ENCODE measurements at places on chromosomes 4 and X.

- no peak for DNase-seq
Observed at GRCh38 chr4:168361365-168362024, 42.9 kb upstream of the DDX60 start.

DNA sequence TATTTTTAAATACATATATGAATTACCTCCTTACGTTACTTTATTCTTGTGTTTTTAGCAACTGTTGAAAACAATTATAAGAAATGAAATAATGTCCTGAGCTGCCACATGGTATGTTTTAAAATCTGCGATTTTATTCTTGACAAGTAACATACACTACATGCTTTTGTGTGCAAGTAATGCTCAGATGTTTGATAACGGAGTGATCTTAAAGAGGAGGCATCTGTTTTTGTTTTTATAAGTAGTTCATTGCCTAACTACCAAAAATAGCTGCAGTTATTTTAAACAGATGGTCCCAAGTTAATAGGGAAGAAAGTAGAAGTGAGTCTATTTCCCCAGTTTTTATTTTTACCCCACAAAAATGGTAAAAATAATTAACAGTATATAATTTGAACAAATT is 55.2 kb downstream of the GAB1 start:
- no peak for DNase-seq

DNA sequence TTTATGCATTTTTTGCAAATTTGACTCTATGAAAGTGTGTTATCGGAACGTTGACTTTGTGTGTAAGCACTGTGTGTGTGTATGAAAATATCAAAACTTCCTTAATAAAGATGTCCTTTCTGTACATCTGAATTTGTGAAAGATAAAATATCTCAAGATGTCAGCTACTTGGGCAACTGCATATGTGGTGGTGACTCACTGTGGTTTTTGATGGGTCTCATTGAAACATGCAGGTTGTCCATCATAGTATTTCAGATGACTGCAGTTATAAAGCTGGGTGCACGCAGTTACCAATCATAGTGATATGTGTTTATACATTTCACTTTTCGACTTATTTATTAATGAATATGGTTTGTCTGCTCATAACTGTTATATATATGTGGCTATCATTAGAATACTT is 19.7 kb upstream of the BBS12 start:
- DNase-seq = no peak

DNA sequence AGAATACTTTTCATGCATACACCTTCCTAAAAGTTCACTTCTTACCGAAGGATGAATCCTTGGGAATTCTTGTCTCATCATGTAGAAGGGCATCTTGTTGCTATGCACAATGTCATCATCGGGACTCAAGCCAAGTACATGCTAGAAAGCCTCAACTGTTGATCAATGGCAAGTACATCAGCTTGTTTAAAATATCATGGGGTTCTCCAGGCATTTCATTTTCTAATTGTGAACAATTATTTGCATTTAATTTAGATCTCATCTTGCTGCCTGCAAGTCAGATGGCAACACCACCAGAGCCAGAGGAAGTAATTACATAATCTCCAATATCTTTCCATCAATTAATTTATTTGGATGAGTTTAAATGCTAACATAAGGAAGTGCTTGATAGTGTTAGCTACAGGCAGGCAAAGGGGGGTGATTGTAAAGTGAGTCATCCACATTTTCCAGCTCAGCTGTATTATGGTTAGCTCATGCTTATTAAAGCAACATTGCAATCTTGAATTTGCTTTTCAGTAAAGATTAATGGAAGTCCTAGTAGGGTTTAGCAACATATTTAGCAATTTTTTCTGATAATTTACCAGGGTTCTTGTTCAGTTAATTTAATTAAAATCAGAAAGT is 356.5 kb downstream of the CBLL2 start:
- no peak for DNase-seq

DNA sequence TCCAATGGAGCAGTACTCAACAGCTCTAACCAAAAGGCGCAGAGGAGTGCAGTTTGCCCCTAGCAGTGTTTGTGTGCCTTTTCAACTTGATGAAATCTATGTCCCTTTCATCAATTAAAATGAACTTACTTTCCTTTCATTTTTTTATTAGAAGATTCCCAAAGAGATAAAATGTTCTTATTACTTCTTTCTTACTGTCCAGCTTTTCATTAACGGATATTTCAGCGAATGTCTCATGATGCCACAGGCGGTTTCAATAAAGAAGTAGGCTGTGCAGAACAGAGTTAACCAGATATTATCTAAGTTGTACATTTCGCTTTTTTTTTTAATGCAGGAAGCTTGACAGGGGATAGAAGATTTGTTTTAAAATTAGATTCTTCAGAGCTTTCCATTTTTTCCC is 3.4 kb upstream of the MAOB start:
- DNase-seq = no peak

Data from central memory CD8-positive, alpha-beta T cell (primary cell).